CD4-positive, alpha-beta memory T cell (primary cell): ENCODE measurements at places on chromosomes 7 and 10.
A peak's percentile ranks its signal among the peaks of the same experiment; 100 is the strongest.

- DNase-seq, result no peak
These were observed 3.3 kb downstream of the TMEM140 start for GRCh38 chr7:135151132-135151531.

DNA sequence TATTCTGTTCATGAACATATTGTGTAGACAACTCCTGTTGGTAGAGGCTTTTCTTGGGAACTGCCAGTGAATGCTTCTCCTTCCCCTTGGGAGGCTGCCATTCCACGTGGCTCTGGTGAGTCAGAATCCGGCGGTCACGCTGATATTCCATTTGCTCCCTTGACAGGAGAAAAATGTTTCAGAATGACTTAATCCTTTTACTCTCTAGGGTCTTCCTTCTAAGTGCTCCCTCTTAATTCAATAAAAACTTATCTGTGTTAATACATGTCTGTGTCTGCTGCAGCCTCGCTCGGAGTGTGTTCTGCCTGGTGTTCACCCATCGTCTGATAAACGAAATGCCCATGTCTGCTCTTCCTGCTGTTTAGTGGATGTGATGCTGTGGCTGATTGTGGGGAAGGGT lies 278.6 kb downstream of the ARHGAP12 start:
- DNase-seq, result no peak

- peak; percentile 70 for DNase-seq
These were observed 26.4 kb downstream of the CDK6 start for GRCh38 chr7:92809760-92810573.

- DNase-seq, result no peak
These were observed 756.3 kb downstream of the REEP3 start for GRCh38 chr10:64277536-64277935.

DNA sequence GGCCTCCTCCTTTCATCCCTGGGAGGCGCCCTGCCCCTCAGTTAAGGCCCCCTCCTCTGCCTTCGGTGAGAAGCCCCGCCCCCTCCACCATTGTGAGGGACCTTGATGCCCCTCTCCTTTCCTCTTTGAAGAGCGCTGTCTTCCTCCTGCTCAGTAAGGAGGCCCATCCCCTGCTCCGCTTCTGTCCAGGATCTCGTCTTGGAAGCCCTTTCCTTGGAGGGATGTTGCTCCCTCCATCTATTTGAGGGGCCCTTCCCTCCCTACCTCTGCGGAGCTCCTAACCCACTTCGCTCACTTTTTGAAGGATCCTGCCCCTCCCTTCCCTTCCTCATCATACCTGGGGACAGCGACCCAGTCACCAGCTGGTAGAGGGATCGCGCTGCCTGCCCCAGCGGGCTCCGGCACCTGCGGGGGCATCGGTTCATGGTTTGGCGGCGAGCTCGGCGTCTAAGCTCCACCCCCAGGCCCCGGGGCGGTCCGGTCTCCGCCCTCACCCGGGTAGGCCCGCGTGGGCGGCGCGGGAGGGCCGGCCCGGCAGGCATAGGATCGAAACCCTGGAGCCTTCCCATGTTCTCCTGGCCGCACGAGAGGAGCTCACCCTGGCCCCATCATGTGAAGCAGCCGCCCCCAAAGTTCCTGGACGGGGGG lies 4.1 kb downstream of the KCNIP2 start:
- DNase-seq, result peak; percentile 54

GRCh38 chr7:6520163-6520981 lies 30.9 kb downstream of the GRID2IP start:
- DNase-seq, result no peak

DNA sequence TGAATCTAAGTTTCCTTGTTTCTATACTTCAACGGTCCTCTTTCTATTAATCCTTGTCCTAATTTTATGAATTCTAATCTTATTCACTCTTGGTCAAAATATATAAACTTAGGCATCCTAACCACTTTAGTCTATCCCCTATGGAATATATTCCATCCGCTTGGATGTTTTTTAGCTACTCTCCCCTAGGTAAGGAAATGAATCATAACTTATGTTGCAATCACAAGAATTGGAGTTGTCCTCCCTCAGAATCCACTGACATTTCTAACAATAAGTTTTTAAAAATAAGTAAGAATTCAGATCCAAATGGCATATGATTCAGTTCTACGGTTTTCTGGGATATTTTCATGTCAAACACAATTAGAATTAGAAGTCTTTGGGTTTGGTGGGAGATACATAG lies 1081.6 kb downstream of the SORCS1 start:
- no peak for DNase-seq

- DNase-seq, result no peak
These were observed 421.0 kb downstream of the PTPRN2 start for GRCh38 chr7:158166386-158167340.
